ENCODE measurements at places on chromosomes 5 and 9. TPM values are rescaled to one million over a fixed set of nuclear protein-coding genes. Genes with fewer than 3 reads are reported as not detected.

DNA sequence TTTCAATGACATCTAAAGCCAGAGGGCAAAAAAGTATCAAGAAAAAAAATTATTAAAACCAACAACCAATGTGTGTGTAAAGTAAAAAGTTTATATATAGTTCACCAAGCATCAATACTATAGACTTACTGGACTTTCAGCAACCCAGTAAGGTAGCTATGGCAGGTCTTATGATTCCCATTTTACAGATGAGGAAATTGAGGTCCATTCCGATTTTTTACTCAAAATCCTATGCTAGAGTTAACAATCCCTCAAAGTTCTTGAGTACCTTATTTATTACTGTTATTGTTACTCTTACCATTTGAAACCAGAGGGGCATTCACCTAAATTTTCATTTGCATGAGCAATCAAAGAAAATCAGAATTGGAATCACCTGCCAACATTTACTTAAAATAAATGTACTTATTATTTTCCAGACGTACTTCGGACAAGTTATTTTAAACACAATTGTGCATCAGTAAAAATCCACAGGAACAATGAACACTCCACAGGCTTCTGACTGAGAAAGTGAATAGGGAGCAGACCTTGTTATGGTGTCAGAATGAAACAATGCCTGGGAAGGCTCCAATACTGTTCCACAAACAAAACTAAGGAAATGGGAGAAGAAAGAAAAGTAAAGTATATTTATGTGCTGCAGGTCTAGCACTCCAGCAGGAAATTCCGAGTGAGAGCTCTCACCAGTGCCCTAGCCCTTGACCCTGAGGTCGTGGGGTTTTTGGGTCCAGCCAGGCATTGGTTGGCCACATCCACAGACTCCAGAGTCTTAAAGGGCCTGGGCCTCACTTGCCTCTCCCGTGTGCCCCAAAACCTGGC, 229.9 kb downstream of the PIK3R1 start:
- DNase-seq = no peak

DNA sequence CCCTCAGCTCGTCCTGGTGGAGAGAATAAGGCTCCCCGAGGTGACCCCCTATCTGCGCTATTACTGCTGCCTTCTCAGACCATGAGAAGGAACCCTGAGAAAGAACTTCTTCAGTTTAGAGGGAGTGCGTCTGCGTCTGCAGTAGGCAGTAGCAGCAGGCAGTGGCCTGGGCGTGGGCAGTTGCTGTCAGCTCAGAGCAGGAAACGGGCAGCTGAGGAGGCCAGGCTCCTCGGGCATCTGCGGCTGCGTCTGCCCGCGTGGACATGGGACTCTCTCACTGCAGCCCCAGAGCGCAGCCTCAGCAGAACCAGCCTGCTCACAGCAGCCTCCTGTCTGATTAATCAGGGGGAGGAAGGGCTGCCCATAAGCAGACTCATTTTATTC, 49.8 kb upstream of the FCN1 start:
- DNase-seq = no peak

Gene IL3
- not detected for total RNA-seq

Gene CARTPT
- not detected for total RNA-seq

DNA sequence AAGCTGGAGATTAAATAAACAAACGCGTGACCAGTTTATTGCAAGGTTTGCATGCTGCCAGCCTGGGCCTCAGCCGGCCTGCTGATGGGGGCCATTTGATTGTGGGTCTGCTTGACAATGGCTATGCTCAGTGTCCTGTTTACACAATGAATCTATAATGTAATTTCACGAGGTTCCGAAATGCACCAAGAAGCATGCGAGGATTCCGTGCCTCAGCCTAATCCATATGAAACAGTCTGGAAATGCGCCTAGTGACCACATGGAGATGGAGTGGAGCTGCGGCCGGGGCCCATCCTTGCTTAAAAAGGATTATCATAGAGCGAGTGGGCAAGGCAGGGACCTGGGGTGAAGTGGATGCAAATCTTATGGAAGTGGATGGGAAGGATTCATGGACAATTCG, 382.4 kb downstream of the CDK5RAP2 start:
- no peak for DNase-seq

GRCh38 chr9:71681708-71682272, 86.5 kb downstream of the CEMIP2 start:
- peak; percentile 59 for DNase-seq

DNA sequence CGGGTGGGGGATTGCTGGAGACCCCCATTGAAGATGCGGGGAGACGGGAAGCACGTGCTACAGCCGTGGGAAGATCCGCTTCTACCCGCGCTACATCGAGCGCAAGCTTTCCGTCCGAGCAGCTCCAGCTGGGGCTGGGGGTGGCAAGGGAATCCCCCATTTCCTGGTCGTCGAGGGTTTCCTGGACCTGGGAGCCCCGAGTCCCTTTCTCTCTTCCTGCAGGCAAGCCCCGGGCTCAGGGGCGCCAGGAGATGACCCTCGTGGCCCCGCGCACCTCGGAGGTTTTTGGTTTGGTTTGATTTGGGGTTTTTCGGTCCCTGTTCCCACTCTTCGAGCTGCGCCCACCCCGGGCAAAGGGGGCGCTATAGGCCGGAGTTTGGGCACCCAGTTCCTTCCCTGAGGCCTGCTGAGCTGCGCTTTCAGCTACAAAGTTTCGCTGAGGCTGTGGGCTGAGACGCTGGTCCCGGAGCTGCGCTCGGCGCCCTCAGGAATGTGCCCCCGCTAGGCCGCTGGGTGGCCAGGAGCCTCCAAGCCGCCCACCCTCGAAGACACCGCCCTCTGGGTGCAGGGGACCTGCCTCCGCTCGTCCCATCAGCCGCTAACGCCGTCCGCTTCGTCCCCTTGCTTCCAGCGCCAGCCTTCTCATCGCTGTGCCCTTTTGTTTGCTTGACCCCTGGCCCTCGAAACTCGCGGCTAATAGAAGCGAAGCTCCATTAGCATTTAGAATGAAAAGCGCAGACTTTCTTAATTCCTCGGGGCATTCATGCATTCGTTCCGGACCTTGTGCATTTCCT, 2.9 kb downstream of the NR4A3 start:
- DNase-seq = no peak

Gene FOXD4L5
- total RNA-seq = 0.61 TPM

GRCh38 chr5:78367318-78367991, 7.0 kb downstream of the SCAMP1 start:
- DNase-seq = no peak

DNA sequence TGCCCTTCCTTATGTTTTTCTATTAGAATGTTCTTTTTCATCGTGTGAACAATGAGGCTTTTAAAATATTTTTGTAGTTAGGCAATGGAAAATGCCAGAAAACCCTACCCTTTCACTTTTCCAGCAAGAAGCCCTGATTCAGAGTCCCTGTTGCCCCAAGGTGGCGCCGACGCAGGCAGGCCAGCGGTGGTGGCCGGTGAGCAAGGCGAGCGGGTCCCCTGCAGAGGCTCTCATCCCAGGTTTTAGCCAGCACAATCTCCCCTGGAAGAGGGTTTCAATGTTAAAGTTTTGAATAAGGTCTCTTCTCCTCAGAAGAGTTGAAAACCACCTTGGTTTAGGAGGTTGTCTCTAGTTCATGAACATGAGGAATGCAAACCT, 40.8 kb upstream of the CKMT2 start:
- no peak for DNase-seq

Gene LCN12
- 4.2 TPM for total RNA-seq

DNA sequence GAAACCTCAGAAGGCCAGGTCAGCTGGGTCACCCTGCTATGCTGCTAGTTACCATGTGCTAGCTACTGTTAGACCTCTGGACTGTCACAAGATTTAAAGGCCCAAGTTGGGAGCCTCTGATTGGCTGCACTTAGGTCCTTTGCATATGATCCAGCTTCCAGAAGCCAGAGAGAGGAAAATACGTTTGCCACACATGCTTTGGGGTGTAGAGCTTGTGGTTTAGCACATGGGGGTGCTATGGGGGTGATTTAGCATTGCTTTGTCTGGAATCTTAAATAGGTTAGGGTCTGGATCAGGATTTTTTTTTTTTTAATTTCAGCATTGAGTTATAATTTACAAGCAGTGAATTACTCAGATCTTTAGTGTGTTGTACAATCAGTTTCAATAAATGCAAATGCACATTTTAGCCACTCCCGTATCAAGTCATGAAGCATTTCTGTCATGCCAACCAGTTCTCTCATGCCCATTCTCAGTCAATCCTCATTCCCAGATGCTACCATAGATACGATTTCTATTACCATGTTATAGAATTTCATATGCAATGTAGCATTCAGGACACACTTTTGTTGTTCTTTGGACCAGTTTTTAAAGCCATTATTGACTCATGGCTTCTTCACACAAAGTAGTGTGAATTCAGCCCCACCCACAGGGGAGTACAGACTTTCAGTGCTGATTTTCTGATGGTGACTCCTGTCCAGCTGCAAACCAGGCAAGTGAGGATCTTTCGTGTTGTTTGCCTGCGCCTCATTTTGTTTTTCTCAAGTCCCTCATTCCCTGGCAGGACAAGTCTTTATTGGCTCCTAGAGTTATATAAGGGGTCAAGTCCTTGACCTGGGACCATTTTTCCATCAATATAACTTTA, 250.4 kb downstream of the LRRC70 start:
- DNase-seq = no peak
